ENCODE measurements at places on chromosomes 11 and 22.

- DNase-seq: no peak
These were observed 12.8 kb upstream of the OSBPL5 start for GRCh38 chr11:3177931-3178330.

- DNase-seq: no peak
These were observed 32.2 kb downstream of the SERPINH1 start for GRCh38 chr11:75594211-75594610.

GRCh38 chr11:121420398-121420797 lies 31.7 kb upstream of the SORL1 start:
- DNase-seq: no peak

- DNase-seq: no peak
These were observed 235.5 kb upstream of the ANO3 start for GRCh38 chr11:26096451-26096850.

GRCh38 chr11:116773203-116774097 lies 663 bp upstream of the BUD13 start:
- no peak for DNase-seq

GRCh38 chr11:17515443-17516176 lies 28.6 kb downstream of the USH1C start:
- no peak for DNase-seq

- DNase-seq: no peak
These were observed 42.4 kb downstream of the PITPNB start for GRCh38 chr22:27876684-27877083.

DNA sequence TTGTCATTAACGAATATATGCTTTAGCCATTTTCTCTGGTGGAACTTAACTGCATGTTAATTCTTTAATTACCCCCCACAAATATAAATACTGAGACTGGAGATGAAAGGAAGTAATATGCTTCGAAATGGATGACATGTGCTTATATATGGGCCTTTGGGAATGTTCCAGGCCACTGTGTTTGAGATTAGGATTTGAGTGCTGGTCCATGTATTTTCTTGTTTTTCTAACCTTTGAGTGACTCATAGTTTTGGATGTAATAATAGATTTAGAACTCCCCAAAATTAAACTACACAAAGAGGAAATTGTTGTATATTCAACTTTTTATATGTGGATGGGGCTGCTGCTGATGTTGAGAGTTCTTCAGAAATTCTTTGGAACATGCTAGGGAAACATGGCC lies 54.2 kb downstream of the EXT2 start:
- no peak for DNase-seq

DNA sequence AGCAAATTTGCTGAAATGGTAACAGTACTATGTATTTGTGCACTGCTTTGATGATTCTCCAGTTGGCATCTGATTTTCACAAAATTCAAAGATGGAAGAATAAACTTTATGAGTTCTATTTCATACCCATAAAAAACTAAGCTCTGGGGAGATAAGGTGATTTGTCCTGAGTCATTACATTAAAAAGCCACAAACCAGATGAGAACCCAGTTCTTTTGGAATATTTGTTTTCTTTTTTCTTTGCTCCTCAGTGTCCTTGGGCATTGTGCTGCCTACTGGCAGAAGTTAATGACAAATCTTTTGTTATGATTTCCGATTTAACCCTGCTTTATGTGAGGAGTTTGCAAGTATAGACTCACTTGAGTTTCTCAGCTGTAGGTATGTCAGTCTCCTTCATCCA lies 45.4 kb upstream of the AMOTL1 start:
- DNase-seq: no peak

DNA sequence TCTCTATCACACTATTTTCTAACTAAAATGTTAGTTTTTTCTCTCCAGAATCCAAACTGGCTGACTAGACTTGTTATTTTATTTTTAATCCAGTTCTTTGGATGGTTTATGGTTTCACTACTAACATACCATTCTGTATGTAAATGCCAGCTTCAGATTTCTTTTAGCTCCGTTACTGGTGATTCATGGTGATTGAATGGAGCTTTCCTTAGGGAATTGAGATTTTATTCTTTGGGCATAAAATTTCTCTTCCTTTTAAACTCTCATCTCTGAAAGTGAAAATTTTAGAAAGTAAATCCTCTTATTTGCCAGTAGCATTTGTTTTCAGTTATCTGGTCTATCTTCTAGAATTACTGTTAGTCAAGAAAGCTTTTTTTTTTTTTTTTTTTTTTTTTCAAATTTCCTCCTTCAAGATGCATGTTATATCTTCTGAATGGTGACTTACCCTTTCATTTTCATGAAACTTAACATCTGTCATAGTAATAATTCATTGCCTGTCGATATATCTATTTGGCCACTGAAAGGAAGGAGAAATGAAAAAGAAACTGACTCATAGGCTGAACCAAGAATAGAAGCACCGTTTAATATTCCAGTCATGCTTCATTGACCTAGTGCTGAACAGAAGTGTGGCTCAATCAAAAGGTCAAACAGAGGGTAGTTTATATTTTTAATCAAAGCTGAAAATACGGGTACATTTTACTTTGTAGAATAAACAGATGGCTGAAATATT lies 6.4 kb downstream of the ENDOD1 start:
- DNase-seq: no peak

- DNase-seq: no peak
These were observed 43.4 kb downstream of the MCM5 start for GRCh38 chr22:35443338-35443737.

DNA sequence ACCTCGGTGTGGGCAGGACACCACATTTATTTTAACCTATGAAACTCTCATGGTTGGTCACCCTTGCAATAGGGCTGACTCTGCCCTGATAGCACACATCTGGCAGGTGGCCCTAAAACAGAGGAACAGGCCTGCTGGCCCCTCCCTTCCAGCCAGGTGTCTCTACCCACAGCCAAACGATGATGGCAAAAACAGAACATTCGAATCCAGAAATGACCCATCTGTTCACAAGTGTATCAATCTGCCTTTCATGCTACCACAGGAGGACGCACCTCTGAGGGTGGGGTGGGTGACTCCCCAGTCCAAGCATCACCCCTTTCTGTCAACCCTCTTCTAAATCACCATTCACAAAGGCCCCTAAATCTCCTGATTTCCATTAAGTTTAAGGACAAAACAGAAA lies 118.1 kb downstream of the ETS1 start:
- DNase-seq: no peak

GRCh38 chr11:34634694-34635062 lies 13.8 kb downstream of the EHF start:
- no peak for DNase-seq

DNA sequence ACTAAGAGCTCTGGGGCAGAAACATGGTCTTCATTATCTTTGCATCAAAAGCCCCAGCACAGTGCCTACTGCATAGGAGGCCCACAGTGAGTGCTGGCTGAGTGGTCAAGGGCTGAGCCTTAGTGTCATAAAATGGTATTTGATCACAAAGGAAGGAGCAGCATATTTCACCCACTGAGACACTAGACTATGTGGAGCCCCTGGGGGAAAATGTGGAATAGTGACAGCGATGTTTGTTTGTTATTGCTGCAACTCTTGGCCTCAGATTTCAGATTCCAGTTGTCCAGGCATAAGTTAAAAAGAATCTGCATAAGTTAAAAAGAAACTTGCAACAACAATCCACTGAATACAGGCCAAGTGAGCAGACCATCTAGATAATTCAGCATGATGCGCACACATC lies 7.0 kb downstream of the KIRREL3 start:
- no peak for DNase-seq
